Right forelimb (tissue), 1 donor: ENCODE measurements at places on chromosomes 1 and 21.
A peak's percentile ranks its signal among the peaks of the same experiment; 100 is the strongest.

- no peak for DNase-seq
Observed at GRCh38 chr1:147608596-147608995, 61.7 kb downstream of the ACP6 start.

GRCh38 chr1:21361506-21361905 is 71.2 kb upstream of the ECE1 start:
- no peak for DNase-seq

- no peak for DNase-seq
Observed at GRCh38 chr1:43836267-43836951, 97.2 kb upstream of the ARTN start.

- peak; percentile 46 for DNase-seq
Observed at GRCh38 chr1:234562334-234562733, 47.6 kb downstream of the IRF2BP2 start.

- DNase-seq, result no peak
Observed at GRCh38 chr21:44838039-44838895, 20.4 kb upstream of the SUMO3 start.

GRCh38 chr1:163426505-163427251 is 104.9 kb downstream of the NUF2 start:
- DNase-seq, result no peak

- DNase-seq, result no peak
Observed at GRCh38 chr1:234709473-234710228, 99.7 kb upstream of the IRF2BP2 start.
